ENCODE measurements at places on chromosomes 7 and 10.

DNA sequence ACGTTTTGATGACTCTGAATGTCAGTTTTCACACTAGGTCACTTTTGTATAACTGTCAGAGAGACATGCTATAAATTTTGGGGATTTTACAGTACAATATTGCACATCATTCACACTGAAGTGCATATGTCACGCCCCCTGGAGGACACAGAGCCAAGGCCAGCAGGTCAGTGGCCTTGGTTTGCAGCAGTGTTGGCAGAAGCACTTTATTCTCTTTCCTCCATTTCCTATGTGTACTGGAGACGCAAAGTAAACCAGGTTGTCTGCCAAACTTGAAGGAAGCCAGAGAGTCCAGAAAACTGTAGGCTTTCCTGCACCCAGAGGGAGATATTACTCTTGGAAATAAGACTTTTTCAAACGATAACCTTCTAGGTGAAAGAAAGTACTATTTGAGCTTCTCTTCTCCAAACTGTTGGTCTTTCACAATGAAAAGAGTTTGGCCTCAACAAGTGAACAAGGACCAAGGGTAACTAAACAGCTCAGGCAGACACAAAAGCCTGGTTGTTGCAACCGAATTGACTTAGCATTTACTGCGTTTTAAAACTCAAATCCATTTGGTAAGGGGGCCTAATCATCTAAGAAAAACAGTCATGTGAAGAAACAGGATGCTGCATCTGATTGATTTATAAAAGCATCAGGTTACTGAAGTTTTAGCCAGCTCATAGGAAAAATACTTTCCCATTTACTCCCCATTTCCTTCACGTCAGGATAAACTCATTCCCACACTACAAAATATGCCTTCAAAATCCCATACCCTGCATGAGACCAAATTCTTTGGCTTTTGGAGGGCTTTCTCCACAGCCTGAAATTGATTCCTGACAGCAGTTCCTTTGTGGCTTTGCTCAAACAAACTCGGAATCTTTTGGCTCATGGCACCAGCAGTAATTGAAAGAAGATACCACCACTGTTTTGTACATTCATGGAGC lies 83.0 kb upstream of the SEC61G start:
- DNase-seq = no peak

DNA sequence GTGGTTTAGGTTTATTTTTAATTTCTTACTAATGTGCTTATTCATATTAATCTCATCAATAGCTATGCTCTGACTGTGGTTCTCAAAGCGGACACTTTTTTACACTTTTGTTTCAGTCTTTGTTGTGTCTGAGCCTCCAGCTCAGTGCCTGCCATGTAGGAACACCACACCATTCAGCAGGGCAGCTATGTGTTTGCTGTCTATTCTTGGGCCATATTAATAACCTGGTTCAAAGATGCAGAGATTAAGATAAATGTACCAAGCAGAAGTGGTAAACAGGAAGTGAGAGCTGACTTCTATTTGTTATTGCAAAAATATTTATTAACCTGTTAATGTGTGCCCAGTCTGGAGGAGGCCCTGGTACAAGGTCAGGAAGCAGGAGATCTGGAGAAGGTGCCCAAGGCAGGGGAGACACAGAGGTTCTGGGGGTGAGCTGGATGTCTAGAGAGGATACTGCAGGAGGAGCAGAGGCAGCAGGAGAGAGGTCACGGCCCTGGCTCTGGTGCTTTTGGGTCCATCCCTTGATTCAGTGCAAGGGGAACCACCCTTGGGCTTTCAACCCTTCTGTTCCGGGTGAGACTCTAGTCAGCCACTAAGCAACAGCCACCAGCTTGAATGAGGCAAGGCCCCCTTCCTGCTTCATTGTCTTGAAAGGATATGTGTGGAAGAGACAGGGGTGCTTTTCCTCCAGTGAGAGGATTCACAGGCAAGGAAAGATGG lies 1.9 kb downstream of the TBXAS1 start:
- no peak for DNase-seq

DNA sequence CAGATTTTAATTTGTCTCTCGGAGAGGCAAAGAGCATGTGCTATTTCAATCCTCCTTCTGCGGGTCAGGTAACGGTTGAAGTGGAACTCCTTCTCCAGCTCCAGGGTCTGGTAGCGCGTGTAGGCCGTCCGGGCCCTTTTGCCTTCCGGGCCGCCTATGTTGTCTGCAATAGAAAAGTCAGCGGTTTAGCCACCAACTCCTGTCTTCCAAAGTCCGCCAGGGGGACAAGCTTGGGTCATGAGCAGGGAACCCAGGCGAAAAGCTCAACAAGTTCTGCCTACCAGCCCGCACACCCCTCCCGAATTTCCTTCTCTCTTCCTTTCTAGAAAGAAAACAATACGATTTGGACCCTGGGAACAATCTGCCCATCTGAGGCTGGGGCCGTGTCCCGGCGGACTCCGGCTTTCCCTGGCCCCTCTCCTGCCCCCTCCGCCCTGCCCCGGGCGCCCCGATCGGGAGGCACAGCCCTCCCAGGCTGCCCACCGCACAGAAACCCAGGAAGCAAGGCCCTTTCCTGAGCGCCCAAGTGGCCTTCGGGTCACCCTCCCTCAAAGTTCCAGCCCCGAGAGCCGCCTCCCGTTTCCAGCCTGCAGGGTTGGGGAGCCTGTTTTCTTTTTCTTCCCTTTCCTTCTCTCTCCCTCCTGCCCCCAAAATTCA lies 1.4 kb downstream of the HOXA5 start:
- DNase-seq = no peak

DNA sequence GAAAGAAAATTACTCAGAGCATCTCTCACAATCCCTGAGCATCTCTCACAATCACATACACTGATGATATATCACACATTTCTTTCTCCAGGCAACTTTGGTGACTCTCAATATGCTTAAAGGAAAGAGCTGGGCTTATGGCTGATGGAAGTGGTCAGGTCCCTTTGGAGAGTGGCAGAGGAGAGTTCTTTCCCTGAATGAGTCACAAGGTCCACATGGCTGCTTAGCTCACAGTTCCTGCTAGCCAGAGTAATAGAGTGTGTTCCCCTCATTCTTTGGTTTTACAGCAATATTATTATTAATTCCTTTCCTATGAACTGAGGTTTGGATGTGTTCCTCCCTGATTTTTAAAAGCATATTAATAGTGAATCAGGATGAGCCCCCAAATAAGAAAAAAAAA lies 287.4 kb downstream of the C7orf25 start:
- no peak for DNase-seq

- DNase-seq = no peak
Measured at GRCh38 chr7:148698007-148698396, 701 bp upstream of the CUL1 start.

GRCh38 chr7:148867596-148868377 lies 16.3 kb downstream of the EZH2 start:
- DNase-seq = no peak

DNA sequence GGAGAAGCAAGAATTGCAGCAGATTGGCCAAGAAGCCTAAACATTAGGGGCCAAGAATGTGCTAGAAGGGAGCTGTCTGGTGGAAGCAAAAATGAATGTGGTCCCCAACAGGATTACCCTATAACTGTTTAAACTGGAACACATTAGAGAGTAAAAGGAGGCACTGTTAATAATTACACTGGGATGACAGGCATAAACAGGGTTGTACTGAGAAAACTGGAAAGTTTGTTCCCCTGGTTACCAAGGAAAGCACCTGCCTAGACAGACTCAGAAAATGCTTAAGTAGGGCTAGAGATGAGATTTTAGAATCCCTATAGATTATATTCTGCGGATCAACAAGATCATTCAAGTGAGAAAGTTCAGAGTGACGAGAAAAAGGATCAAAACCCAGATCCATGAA lies 100.8 kb downstream of the CTTNBP2 start:
- no peak for DNase-seq
